Suppressor macrophage (primary cell): ENCODE measurements at places on chromosomes 13 and 19.

DNA sequence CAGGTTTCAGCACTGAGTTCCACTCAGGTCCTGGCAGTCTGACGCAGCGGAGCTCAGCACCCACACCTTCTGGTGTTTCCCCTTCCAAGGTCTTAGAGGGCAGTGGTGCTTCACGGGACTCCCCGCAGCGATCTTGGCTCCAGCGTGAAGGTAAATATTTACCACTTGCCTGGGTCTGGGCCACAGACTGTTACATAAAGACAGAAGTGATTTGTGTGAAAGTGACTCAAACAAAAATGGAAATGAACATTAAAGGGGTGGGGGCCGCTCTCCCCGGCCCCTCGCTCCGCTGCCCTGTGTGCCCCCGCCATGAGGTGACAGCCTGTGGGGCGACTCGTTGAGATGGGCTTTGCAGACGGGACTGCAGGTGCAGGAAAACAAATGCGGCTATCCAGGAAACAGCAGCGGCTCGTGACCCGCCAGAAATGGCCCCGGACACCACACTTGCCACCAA lies 55.0 kb downstream of the GGACT start:
- DNase-seq, result no peak

- DNase-seq, result no peak
These were observed 270.3 kb downstream of the MZT1 start for GRCh38 chr13:72457151-72457550.

DNA sequence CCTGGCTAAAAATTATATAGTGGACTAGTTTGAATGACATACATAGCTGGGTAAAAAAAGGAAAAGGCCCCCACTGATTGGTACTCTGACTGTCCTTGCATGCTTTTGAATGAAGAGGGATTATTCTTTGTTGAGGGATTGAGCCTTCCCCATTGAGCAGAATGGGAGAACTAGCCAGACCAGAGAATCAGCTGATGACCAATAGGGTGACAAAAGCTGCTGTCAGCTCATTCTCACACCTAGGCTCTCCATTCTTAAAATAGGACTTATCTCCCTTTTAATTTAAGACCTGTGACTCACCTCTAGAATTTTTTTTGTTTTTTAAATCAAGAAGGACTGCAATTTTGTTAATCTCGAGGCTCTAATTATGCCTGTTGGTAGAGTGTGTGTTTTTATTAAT lies 79.3 kb downstream of the CRYL1 start:
- no peak for DNase-seq

GRCh38 chr19:2060884-2061494 lies 9.9 kb upstream of the MKNK2 start:
- peak; percentile 81 for DNase-seq

DNA sequence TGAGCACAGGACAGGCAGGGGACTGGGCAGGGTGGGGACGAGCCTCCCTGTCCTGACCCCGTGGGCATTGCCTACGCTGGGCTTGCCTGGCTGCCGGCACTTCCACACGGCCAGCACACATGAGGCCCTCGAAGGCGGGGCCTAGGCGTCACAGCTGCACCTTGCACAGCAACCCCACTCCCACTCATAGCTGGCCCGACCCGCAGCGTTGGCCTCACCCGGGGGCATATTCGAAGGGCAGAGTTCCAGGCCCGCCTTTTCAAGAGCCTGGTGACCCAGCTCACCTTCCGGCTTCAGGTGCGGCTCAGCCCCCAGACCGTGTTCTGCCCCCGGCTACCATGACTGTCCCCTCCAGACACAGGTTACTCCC lies 16.9 kb upstream of the PROZ start:
- DNase-seq, result no peak

GRCh38 chr19:38682195-38682867 lies 34.9 kb downstream of the ACTN4 start:
- DNase-seq, result peak; percentile 39

- DNase-seq, result no peak
These were observed 102.7 kb downstream of the LMO7 start for GRCh38 chr13:75738841-75739240.

DNA sequence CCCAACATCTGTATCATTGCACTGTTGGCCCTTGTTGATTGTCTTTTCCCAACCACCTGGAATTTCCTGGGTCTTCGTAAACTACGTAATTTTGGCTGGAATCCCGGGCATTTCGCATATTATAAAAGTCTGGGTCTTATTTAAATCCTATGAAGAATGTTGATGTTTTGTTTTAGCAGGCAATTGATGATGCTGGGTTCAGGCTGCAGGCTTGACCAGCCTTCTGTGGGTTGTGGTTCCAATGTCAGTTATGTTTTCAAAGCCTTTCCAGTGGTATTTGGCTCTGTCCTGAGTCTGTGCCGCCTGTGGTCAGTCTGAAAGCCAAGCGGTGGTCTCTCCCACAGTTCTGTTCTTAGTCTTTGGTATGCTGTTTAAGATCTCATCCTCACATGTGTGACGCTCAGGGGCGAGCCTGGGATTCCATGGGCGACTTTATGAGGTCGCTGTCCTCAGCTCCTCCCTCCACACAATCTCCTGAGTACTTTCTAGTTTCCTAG lies 12.4 kb downstream of the SLC35E1 start:
- no peak for DNase-seq

GRCh38 chr19:48999481-49000325 lies 6.0 kb downstream of the RUVBL2 start:
- peak; percentile 65 for DNase-seq

- DNase-seq, result no peak
These were observed 110.8 kb downstream of the TBC1D4 start for GRCh38 chr13:75371203-75371602.

DNA sequence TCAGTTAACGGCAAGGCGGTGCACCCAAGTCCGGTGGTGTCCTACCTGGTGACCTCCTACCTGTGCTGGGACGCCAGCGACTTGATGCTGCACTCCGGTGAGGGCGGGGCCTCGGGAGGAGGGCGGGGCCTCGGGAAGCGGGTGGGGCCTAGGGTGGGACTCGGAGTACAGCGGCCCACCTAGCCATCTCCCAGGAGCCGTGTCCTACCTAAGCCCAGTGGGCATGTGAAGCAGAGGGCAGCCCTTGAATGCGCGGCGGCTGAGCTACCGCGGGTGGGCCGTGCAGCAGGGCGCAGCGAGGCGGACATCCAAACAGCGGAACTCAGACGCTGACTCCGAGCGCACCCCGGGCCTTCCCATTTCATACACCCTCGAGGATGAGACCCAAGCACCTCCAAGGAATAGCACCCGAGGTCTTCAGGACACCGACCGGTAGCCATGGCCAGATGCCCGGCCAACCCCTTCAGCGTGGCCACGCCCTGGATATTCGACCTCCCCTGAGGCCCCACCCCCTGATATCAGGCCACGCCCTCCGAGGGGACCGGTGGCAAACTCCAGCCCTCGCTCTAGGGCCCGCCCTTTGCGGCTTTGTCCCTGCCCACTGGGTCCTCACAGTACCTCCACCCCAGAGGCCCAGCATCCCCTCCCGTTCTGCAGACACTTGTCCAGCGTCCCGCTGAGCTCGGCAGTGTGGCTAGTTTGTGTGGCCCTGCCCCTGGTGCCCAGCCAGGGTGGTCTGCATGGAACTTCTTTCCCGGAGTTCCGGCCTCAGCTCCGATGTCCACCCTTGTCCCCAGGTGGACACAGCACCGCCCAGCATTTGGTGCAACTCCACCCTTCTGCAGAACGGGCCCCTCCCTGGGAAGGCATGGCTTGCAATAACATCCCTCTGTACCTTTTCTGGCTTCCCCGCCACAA lies 5.4 kb downstream of the KLK1 start:
- peak; percentile 31 for DNase-seq

- no peak for DNase-seq
These were observed 6.9 kb upstream of the GMIP start for GRCh38 chr19:19650331-19650730.

GRCh38 chr19:45947926-45948325 lies 25.7 kb downstream of the NOVA2 start:
- no peak for DNase-seq

GRCh38 chr13:30416471-30416870 lies 5.8 kb upstream of the UBE2L5 start:
- DNase-seq, result no peak

DNA sequence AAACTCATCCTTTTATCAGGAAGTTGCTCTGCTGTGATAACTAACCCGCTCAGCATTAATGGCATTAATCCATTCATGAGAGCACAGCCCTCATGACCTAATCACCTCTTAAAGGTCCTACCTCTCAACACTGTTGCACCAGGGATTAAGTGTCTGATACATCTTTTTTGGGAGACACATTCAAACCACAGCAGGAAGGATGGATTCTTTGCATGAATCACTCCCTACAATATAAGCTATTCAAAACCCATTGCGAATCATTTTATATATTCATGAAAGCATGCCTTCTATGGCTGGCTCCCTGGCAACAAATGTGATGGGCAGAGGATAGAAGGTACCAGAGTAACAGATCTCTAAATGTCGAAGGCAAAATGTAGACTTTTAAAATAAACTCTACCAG lies 27.6 kb downstream of the ARL11 start:
- no peak for DNase-seq

DNA sequence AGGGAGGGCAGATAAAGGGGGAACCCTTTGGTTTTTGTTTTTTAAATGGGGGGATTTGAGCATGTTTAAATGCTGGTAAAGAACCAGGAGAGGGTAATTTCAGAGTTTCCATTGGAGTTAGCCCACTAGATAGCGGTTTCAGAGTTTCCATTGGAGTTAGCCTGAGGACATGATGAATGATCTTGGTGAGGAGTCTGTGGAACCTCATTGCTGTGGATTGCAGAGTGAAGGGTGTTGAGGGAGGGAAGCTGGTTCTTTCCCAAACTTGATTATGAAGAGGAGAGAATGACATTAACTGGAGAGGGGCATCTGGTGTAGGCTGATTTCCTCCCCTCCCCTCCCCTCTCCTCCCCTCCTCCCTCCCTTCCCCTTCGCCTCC lies 5.0 kb downstream of the WASF3 start:
- no peak for DNase-seq

- no peak for DNase-seq
These were observed 14.7 kb downstream of the LACC1 start for GRCh38 chr13:43894438-43894837.

DNA sequence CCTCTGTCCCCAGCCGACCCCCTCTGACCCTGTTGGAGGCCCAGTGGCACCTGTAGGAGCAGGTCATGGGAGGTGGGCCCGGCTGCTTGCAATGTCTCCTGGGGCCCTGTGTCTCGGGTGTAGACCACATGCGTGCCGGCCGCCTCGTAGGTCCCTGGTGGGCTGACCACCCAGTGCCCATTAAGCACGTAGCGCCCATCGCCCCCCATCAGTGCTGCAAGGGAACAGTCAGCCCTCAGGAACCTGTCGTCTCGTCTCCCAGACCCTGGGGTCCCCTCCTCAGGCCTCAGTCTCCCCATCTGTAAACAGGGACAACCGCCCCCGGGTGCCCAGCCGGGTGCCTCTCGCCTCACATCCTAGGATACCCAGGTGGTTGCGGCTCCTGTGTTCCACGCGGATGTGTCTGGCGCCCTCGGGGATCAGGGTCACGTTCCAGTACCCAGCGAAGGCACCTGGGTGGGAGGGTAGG lies 5.6 kb downstream of the ADAMTSL5 start:
- no peak for DNase-seq

DNA sequence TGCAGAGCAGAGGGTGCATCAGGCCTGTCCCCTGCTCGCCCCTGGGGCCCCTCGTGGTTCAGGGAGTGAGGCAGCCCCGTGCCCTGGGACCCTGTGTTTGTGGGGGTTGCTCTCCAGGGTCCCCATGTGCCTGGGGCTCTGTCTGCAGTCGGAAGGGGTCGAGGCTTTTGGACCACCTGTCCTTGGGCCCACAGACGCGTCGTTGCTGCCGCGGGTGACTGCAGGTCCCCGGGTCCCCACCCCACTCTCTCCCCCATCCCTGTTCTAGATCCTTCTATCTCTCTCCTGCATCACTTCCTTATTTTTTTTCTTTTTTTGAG lies 1.9 kb downstream of the PCSK4 start:
- DNase-seq, result no peak

GRCh38 chr19:14433554-14434501 lies 722 bp downstream of the PKN1 start:
- DNase-seq, result no peak

DNA sequence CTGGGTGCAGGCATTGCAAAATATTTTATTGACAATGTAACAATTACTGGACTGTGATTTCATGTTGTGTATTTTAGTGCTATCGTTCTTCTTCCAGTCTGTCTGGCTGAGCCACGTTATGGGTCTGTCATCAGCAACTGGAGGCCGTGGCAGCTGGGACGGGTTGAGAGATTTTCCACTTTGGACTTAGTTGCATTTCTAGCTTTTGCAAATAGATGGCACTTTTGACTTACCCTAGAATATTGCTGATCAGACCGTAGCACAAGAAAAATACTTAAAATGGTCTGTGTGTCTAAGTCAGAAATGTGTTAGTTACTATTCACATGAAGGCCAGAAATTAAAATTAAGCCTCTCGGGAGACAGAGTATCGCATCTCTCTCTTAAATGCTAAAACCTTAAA lies 211.1 kb downstream of the TEX29 start:
- no peak for DNase-seq

- no peak for DNase-seq
These were observed 18.5 kb downstream of the POU2F2 start for GRCh38 chr19:42113641-42114348.

- no peak for DNase-seq
These were observed 124.0 kb downstream of the STOML3 start for GRCh38 chr13:38866649-38867048.

DNA sequence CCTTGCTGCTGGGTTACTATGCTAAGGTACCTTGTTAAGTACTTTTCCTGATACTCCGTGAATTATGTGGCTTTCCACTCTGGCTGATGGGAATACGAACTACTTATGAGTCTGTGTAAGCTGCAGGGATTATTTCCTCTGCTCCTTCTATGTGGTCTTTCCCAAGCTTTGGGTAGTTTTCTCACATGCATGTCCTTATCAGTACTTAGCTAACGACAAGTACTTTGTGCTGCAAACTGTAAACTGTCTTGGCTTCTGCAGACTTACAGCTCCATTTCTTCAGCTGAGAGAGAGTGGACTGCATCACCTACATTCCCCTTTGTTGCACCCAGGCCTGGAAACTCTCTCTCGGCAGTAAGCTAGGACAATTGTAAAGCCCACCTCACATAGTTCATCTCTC lies 76.6 kb downstream of the FGF9 start:
- no peak for DNase-seq

GRCh38 chr19:15288146-15288963 lies 44.0 kb downstream of the BRD4 start:
- DNase-seq, result peak; percentile 51
